Activated CD4-positive, CD25-positive, alpha-beta regulatory T cell (primary cell): ENCODE measurements at places on chromosomes 1 and 21.

DNA sequence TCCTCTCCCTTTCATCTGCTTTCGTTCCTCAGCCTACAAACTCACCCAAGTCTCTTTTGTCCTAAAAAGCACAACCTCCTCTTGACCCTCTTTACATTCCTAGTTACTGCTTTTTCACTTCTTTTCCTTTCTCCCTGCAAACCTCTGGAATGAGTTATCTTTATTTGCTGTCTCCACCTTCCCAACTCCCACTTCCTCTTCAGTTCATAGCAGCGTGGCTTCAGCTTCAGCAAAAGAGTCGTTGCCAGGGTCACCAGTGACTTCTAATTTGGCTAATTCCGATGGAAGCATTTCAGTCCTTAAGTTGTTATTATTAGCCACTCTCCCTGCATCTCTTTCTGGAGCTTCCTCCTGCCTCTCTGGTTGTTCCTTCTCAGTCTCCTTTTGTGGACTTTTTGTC, 6.2 kb upstream of the TMEM54 start:
- no peak for DNase-seq

GRCh38 chr1:230243583-230244353, 176.7 kb downstream of the GALNT2 start:
- DNase-seq, result no peak

DNA sequence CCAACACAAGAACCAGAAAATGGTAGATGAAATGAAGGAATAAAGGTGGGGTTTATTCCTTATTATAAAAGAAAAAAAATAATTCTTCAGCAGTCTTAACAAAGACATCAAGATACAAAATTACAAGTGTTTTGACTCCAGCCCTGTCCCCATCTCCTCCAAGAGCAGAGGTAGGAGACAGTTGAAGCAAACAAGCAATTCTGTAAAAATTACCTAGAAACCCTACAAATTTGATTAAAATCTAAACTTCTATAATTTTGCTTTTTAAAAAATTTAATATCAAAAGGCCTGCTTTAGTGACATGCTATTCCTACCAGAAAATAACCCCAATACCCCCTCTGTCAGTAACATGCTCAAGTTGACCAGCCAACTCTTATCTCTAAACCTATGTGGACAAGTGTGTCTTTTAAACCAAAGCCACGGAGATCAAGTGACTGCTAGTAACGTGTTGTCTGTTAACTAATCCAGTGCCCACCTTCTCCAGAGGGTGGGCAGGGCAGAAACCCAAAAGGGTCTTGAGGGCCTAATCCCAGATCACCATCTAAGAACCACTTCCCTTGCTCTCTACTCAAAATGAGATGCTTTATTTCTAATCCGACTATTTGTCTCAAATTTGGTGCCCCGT, 8.4 kb downstream of the GLUL start:
- no peak for DNase-seq

GRCh38 chr1:19096990-19097389, 113.1 kb downstream of the UBR4 start:
- DNase-seq, result no peak

DNA sequence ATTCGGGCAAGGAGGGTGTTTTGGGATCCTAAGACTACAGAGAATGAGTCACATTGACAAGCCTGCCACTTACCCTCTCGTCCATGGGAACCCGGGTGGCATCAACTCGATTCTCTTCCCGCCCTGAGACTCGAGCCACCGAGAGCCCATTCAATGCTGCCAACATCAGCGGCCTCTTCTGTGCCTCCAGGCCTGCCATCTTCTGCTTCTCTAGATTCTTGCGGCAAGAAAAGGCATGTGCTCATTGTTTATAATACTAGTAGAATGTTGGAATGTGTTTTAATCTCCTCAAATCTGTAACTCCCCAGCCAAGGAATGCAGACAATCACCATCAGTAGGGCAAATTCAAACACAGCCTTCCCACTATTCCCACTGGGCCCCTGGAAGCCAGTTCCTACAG, 96.9 kb downstream of the SMYD2 start:
- DNase-seq, result no peak

DNA sequence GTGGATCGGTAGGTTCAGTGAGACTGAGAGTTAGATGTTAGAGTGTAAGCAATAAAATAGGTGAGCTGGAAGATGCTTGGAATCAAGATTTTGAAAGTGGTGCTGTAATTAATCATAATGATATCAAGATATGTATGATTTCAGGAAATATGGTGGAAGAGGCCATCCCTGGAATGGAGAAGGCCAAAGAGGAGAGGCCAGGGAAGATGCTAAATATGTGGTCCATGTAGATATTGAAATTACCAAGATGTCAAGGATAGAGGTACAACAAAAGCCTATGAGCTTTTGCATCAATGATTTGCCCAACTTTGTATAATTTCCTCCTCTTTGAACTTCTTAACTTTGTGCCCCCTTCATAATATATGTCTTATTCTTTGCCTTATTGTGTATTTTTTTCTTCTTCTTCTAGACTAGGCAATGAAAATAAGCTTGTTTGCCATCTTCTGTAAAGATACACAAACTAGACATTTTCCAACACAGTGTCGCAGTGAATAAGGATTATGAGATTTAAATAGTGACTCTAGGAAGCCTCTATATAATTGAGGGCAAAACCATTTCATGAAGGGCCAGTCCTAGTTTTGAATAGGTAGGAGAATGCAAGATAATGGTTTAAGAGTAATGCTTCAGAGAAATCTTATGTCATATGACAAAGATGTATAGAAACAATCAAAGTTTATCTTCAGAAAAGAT, 8.9 kb downstream of the PTGS2 start:
- no peak for DNase-seq

- no peak for DNase-seq
Observed at GRCh38 chr1:245541369-245541768, 386.6 kb downstream of the KIF26B start.

DNA sequence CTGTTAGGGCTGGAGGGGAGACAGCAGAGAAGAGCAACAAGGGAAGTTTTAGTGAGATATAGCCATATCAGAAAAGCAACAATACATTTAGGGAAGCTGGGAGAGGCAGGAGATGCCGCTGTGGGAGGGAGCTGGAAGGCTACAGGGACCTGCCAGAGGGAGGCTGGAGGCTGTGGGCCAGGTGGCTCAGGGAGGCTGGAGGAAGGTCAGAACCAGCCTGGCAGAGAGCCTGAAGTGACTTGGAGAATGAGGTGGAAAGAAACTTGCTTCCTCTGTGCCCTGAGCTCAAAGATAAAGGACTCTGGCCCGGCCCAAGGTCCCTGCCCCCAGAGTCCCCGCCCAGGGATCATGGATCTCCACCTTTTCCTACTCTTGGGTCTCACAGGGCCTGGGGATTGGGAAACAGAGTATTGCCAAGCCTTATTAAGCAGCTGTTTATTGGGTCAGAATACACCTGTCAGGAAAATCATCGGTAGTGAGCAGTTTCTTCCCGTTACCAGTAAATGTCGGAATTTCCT, 85.9 kb downstream of the KIF26B start:
- no peak for DNase-seq

DNA sequence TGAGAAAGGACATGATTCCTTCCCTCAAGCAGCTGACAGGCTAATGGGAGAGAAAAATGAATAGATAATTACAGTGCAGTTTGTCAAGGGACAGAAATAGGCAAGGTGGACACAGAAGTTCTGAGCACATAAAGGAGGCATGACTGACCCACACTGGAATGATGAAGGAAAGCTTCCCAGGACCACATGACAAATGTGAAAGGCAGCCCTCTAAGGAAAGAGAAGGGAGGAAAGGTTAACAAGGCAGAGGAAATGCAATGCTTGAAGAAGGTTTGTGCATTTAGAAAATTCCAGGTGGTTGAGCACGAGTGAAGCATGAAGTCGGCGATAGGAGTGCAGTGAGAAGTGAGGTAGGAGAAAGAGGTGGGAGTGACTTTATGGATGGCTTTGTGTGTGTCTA, 37.4 kb downstream of the LAMC2 start:
- no peak for DNase-seq

- no peak for DNase-seq
Observed at GRCh38 chr1:29496701-29497100, 260.4 kb downstream of the PTPRU start.

- no peak for DNase-seq
Observed at GRCh38 chr1:191240925-191241324, 763.3 kb upstream of the BRINP3 start.

- DNase-seq, result no peak
Observed at GRCh38 chr1:113142791-113143190, 69.8 kb downstream of the LRIG2 start.

- no peak for DNase-seq
Observed at GRCh38 chr1:230509281-230509977, 83.3 kb upstream of the PGBD5 start.

GRCh38 chr1:53735681-53736080, 3.3 kb downstream of the GLIS1 start:
- no peak for DNase-seq

- DNase-seq, result no peak
Observed at GRCh38 chr1:19698181-19698580, 33.5 kb downstream of the HTR6 start.

DNA sequence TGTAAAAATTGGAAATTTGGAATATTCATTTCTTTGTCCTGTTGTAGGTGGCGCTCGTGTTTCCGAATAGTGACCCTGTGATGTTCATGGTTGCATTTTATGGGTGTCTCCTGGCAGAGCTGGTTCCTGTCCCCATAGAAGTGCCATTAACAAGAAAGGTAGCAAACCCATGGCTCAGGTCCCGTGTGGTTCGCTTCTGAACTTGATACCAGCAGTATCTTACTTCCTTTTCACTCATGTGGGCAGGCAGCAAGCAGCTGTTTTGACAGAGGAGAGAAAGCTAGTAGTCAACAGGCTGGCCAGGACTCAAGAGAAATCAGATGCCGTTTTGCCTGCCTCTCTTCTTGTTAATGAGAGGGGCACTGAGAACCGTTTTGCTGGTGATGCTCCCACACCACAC, 72.8 kb downstream of the S100B start:
- no peak for DNase-seq
